ENCODE measurements at places on chromosomes 11 and 22.

DNA sequence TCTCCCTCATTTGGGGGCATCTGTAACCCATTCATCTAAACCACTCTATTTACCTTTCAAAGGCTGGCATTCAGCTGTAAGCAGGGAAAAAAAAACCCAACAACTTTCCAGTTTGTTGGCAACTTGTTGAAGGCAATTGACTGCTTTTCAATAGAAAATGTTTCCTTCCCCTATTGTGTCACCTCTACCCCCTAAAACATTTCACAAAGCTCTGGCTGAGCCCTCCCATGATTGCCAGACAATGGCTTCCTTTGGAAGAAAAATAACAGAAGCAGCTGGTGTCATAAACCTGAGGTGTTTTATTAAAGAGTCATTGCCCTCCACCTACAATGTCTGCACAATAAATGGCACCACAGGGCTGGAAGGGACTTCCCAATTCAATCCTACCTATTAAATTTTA, 22.1 kb upstream of the PSMA1 start:
- DNase-seq = no peak

- no peak for DNase-seq
Measured at GRCh38 chr11:95359756-95360155, 128.8 kb upstream of the SESN3 start.

DNA sequence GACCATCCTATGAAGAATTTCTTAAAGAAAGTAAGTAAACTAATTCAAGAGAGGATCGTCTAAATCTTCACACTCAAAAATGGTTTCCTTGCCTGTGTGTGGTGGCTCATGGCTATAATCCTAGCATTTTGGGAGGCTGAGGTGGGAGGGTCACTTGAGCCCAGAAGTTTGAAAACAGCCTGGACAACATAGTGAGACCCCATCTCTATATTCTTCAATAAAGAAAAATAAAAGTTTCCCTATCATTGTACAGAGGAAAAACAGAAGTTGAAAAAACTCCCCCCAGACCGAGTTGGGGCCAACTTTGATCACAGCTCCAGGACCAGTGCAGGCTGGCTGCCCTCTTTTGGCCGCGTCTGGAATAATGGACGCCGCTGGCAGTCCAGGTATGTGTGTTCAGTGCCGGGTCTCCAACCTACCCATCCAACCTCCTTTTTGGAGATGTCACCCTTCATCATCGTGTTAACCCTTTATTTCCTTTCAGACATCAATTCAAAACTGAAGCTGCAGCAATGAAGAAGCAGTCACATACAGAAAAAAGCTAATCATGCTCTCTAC, 3.0 kb downstream of the RPS25 start:
- no peak for DNase-seq

- DNase-seq = no peak
Measured at GRCh38 chr11:61586792-61587430, 6.0 kb upstream of the SYT7 start.

DNA sequence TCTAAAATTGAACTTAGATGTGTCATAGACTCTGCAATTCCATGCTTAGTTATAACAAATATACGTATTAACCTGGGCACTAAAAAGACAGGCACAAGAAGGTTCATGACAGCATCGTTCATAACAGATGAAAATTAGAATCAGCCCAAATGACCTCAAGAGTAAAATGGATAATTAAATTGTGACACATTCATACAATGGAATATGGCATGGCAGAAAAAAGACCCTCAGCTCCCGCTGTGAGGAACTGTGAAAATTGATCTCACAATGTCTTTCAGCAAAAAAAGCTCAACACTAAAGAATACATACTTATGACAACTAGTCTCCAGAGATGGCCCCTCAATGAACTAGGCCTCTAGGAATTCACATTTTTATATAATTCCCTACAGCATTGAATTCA, 386.0 kb downstream of the GUCY1A2 start:
- no peak for DNase-seq

DNA sequence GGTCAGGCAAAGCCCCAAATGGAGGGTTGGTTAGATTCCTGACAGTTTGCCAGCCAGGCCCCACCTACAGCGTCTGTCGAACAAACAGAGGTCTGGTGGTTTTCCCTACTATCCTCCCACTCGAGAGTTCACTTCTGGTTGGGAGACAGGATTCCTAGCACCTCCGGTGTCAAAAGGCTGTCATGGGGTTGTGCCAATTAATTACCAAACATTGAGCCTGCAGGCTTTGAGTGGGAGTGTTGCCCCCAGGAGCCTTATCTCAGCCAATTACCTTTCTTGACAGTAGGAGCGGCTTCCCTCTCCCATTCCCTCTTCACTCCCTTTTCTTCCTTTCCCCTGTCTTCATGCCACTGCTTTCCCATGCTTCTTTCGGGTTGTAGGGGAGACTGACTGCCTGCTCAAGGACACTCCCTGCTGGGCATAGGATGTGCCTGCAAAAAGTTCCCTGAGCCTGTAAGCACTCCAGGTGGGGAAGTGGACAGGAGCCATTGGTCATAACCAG, 4.7 kb upstream of the TTC36 start:
- no peak for DNase-seq

GRCh38 chr22:30655532-30655931, 12.1 kb downstream of the DUSP18 start:
- no peak for DNase-seq
